ENCODE measurements at places on chromosomes 1 and 21. TPM values are rescaled to one million over a fixed set of nuclear protein-coding genes. Genes with fewer than 3 reads are reported as not detected.

GPR25 gene
- not detected for total RNA-seq

XPR1 gene
- total RNA-seq = 31.5 TPM

KLF17 gene
- under 0.01 TPM for total RNA-seq

CACNA1S gene
- not detected for total RNA-seq

ATP1A4 gene
- not detected for total RNA-seq

FMO1 gene
- not detected for total RNA-seq

CD247 gene
- not detected for total RNA-seq

KNCN gene
- total RNA-seq = not detected

ZNF691 gene
- 5.9 TPM for total RNA-seq

GPA33 gene
- total RNA-seq = not detected

ACKR1 gene
- total RNA-seq = not detected

CYP2J2 gene
- total RNA-seq = 0.29 TPM

CRYBG2 gene
- total RNA-seq = under 0.01 TPM

FAM89A gene
- 8.3 TPM for total RNA-seq

PPM1J gene
- total RNA-seq = 0.66 TPM

SIPA1L2 gene
- 21.4 TPM for total RNA-seq

C1orf56 gene
- 2.9 TPM for total RNA-seq

HDAC1 gene
- 67.8 TPM for total RNA-seq

MEGF6 gene
- 2.4 TPM for total RNA-seq

All from placental pericyte (primary cell).